ENCODE measurements at places on chromosomes 5 and 9.

DNA sequence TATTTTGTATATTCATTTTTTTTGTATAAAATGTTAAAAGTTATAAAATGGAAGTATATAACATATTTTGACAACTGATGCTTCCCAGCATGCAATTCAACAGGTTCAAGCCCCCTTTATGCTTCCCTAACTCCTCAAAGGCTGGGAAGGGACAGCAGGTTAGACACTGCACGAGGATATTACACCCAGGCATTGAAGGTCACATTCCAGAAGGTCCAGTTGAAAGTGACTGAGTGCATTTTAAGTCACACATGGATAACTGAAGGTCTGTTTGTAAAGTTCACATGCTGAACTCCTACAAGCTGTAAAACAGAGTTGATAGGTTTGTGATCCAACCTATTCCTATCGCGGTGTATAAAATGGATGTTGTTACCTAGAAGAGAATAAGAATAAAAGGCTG, 13.6 kb downstream of the PRXL2C start:
- no peak for DNase-seq

- no peak for DNase-seq
Observed at GRCh38 chr5:116696366-116696765, 121.7 kb upstream of the SEMA6A start.

GRCh38 chr5:172951371-172952033, 7.7 kb upstream of the RPL26L1 start:
- no peak for DNase-seq

DNA sequence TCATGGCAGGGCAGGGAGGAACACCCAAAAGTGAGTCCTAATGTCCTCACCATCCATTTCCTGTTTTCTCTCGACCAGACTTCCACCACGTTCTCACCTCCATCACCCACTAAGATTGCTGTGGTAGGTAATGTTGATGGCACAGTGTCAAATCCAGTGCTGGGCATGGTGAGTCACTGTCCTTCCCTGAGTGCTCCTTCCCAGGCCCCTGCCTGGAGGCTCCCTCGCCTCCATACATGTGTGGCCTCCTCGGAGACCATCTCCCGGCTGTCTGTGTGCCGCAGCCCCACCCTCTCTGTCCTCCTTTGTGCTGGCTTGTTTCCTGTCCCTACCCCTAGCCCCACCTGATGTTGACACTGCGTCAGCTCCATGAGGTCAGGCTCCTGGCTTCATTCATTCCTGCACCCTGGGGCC, 177.5 kb downstream of the SYK start:
- no peak for DNase-seq

- DNase-seq, result no peak
Observed at GRCh38 chr5:322281-322941, 897 bp downstream of the AHRR start.

GRCh38 chr5:111237470-111237869, 13.3 kb downstream of the CAMK4 start:
- DNase-seq, result no peak

All from SK-N-MC (cell line).